ENCODE measurements at places on chromosomes 3 and 15.

- no peak for DNase-seq
Observed at GRCh38 chr15:72826611-72827010, 43.1 kb upstream of the ADPGK start.

DNA sequence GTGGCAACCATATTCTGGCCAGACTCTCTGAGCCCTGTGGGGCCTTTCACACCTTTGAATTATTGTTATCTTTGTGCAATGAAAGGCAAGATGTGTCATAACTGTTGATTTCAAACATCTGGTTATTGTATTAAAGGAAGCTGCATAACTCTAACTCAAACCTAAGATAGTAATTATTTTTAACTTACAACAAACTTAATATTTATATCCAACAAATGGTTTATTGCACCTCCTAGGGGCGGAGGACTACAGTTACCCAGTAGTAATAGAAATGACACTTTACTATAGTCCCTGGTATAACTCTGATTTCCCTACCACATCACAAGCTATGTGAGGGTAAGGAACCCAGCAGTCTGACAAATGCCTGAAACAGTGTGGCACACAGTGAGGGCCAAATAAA lies 363.9 kb upstream of the SUCLG2 start:
- no peak for DNase-seq

DNA sequence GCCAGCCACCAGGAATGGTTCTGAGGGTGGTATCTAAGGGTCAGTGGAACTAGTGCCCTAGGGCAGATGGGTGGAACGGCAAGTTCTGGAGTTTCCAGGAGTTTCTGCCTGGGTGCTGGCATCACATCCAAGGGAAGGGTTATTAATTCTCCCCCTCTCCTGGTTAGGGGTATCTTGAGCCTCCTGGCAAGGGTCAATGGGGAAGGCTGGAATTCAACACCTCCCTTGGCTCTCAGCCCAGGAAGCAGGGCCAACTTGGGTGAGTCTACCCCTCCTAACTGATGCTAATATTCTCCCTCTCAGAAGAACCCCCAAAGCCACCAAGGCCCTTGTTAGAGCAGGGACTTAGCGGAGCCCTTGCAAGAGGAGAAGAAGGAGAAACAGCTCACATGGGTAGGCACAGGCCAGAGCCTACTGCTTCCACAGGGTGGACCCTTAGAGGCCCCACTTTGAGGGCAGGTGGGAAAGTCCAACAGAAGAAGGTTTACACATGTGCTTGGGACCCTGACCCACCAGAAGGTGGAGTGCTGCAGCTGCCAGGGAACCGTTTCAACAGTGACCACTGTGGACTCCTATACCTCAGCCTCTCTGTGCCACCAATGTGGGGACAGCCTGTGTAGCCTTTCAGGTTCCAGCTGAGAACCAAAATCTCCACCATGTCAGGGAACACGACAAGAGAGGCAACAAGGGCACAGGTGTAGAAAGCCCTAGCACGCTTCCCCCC lies 3.3 kb downstream of the TMEM115 start:
- DNase-seq = no peak

- DNase-seq = no peak
Observed at GRCh38 chr3:189167027-189167766, 4.6 kb upstream of the TPRG1 start.

DNA sequence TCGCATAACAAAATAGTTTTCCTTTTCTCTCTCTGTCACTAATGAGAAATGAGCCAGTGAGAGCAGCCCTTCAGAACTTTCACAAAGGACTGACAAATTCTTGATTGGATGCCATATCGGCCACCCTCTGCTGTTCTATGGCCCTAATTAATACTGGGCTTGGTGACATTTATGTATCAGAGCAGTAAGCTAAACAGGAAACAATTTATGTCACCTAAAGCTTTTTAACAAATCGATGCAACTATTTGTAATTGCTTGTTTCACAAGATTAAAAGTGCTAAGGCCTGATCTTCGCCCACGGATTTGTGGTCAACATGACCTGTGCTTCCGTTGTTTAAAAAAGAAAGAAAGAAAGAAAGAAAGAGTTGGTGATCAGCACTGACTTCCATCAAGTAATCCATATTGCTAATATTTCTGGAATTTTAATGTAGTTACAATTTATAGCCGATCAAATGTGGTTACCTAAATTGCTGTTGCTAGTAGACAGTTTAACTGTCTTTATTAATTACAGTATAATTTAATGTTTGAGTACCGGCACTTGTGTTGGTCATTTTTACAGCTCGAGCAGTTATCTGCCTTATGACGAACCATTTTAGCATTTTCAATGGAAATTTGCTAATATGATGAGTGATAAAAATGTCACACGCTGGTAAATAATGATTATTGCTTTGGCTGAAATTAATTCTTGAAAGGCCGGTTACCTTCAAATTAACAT lies 631.3 kb downstream of the FOXP1 start:
- DNase-seq = no peak

All from GM04503 (cell line).